ENCODE measurements at places on chromosomes 2 and 18. TPM values are rescaled to one million over a fixed set of nuclear protein-coding genes. Genes with fewer than 3 reads are reported as not detected.

Gene DOK1
- total RNA-seq: 15.7 TPM

Gene ADGRF3
- total RNA-seq: 0.04 TPM

Gene ACKR3
- total RNA-seq: 57.0 TPM

Gene ID2
- 10.1 TPM for total RNA-seq

Gene DTNA
- total RNA-seq: 5.7 TPM

Gene RFTN2
- total RNA-seq: 6.5 TPM

Gene SKOR2
- total RNA-seq: not detected

Gene ACMSD
- total RNA-seq: not detected

Gene IL1F10
- total RNA-seq: not detected

Gene CNGA3
- total RNA-seq: not detected

Gene CASP10
- total RNA-seq: 50.4 TPM

Gene PSMA8
- total RNA-seq: not detected

Gene C2orf80
- not detected for total RNA-seq

Gene VWA3B
- not detected for total RNA-seq

Gene CFAP210
- not detected for total RNA-seq

Gene SCYGR4
- total RNA-seq: not detected

Gene NEU4
- not detected for total RNA-seq

Gene CROCC2
- not detected for total RNA-seq

Gene EMX1
- total RNA-seq: not detected

Gene NEB
- total RNA-seq: 0.92 TPM

Gene MYOM1
- 0.11 TPM for total RNA-seq

Gene GKN1
- total RNA-seq: not detected

Gene IL18R1
- total RNA-seq: 3.7 TPM

Gene PMAIP1
- 13.7 TPM for total RNA-seq

Gene EVA1A
- total RNA-seq: 149 TPM

Gene RND3
- 76.4 TPM for total RNA-seq

Data from pulmonary artery endothelial cell (primary cell).